Stimulated activated CD4-positive, alpha-beta T cell treated with anti-CD3 and anti-CD28 coated beads, Interleukin-1b, Interleukin-23, amount 100 ng/mL, for 24 hours (primary cell): ENCODE measurements at places on chromosomes 3 and 15.

DNA sequence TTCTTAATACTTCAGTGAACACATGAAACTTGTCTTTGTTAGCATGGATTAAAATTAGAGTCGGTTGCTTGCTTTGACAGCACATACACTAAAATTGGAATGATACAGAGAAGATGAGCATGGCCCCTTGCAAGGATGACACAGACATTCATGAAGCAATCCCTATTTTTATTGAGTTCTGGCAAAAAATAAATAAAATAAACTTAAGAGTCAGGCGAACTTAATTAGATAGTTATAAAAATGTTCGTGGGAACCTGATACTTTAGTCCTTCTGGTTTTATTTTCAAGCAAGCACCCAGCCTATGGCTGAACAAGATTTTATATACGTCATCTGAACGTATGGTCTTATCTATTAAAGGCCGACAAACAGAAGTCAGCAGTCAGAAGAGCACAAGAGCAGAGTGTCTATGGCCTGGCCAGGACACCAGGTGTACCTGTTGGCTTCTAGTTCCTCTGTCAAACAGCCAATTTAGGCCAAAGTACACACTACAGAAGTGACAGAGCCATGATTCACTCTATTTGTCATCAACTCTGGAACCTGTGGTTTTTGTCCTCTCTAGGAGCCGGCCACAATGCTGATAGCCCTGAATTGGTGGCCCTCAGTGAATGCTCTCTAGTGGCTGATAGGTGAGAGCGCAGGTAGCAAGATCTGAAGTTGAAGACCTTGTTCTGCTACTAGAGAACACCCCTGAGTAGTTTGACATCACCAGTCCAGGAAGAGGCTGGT lies 64.3 kb downstream of the LEO1 start:
- DNase-seq: no peak

DNA sequence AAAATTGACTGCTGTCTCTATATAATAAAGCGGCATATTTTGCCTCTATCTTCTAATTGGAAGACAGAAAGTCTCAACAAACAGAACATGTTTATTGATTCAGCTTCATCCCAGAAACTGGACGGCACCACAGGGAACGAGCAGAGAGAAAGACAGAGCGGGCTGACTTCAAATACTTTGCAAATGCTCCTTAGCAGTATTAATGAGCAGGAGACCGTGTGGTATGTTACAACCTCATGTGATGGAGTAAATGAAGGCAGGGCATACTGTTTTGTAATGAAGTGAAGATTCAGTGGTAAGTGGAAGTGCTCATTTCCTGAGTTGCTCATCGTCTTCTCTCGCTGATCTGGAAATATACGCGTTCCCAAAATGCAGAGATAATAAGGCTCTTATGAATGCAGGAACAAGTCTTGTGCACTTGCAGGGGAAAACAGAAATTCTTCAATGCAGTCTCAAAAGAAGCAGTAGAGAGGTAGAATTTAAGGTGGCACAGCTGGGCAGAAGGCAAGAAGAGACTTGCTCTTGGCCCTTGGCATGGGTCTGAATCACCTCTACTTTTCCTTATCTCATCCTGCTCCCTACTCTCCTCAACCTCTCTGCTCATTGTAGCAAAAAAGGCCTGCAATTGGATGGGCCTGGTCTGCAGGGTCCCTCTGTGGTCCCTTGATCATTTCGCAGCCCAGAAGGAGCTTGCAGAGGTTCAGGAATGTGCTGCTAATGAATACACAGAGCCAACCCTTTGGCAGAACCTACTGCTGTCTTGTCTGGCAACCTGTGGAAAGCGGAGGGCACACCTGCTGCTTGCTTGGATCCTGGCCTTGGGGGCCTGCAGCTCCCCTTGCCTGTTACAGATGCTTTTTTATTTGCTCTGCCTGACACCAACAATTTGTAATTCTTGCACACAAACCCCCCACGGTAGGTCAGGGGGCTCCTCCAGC lies 604.9 kb upstream of the CFAP20DC start:
- DNase-seq: no peak

- DNase-seq: no peak
These were observed at the start of gene GXYLT2 for GRCh38 chr3:72887705-72888545. Gene GXYLT2 (plus strand): TSS chr3:72888046. CDS start chr3:72888234, 188 bp downstream.

GRCh38 chr15:92455271-92455670 lies 61.6 kb downstream of the ST8SIA2 start:
- no peak for DNase-seq

DNA sequence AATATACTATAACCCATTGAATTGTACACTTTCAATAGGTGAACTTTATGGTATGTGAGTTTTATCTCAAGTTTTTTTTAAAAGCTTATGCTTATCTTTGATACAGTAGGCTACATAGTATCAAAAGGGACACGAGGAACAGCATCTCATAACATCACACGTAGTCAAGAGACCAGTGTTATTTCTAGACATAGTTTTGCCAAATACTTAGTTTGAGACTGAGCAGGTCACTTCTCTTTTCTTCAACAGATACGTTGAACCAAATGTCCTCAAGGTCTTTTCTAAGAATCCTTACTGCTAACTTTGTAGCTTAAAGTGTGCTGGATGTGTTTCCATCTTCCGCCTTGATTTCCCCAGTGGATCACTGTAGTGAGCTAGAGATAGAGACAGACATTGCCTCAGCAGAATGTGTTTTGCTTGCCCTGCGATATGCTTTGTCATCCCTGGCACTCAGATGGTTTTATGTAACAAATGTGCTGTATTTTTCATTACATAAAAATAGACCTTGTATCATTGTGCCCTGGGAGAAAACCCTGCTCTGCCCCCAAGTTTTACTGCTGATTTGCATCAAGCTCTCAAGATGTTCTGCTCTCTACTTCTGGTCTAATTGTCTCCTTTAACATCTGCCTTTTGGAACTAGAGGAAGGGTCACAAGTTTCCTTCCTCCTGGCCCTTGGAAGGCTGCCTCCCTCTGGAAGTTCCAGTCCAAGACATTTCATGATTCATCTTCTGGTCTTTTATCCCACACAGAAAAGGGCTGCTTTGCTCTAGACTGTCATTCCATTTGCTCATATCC lies 426.4 kb upstream of the RGMA start:
- no peak for DNase-seq

DNA sequence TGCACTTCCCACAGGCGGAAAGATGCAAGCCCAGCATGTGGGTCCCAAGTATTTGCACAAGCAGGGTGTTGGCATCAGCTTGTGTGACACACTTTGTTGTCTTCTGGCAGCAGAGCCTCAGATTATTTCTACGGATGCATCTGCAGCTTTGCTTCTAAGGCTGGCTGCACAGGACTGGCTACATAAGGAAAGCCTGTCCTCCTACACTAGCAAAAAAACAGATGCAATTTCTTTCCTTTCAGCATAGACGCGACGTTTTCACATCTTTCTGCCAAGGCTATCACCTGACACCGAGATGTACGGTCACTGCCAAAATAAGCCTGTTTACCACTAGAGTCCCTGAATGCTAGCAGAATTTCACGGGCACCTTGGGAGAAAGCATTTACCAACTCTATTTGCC lies 13.5 kb downstream of the MRPS11 start:
- no peak for DNase-seq

- no peak for DNase-seq
These were observed 75.9 kb downstream of the MYO9A start for GRCh38 chr15:72042054-72042453.

GRCh38 chr3:133827136-133827535 lies 21.5 kb downstream of the SRPRB start:
- DNase-seq: no peak

DNA sequence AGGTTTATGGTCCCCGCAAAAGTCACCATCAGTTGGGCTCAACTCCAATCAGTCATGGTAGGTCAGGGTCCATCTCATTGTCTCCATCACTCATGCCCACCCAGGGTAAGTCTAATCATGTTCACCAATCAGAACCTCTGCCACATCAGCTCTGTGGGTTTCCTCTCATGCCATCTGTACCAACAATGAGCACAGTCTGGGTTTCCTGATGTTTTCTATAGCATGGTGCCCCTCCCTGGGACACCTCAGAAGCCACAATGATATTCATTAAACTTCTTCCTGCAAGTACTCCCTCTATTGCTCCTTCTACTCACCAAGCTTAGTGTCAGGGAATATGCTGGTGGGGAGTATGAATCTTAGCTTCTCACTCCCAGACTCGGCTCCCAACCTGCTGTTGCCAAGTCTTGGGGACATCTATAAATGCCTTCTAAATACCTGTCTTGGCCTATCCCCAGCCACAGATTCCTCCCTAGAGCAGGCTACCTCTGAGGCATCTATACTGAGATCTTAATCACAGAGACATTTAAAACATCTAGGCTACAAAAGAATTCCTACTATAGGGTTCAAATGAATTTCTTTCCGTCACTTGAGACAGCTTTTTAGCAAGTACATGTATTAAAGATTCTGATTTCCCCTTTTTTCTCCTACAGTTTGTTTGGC lies 5.0 kb upstream of the CCR2 start:
- DNase-seq: no peak

DNA sequence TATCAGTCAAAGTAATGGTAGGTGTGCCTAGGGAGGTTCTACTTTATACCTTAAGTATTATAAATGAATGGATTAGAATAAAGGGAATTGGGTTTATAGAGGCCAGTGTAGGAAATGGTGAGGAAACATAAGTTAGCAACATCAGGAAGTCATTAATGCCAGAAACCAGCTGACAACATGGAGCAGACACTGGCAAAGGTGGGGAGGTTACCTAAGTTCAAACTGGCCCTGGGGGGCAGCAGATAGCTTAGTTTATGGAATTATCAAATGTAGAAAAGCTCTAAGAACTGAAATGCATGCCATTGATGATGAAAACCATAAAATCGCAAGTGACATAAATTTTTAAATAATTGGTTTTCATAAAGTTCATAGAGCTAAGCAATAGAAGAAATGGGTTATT lies 498.6 kb downstream of the NAALADL2 start:
- DNase-seq: no peak

- no peak for DNase-seq
These were observed 21.3 kb upstream of the SEC62 start for GRCh38 chr3:169945313-169945712.

- DNase-seq: no peak
These were observed 6.5 kb upstream of the THBS1 start for GRCh38 chr15:39574427-39574826.

- DNase-seq: no peak
These were observed 14.9 kb upstream of the CRABP1 start for GRCh38 chr15:78325092-78325843.

DNA sequence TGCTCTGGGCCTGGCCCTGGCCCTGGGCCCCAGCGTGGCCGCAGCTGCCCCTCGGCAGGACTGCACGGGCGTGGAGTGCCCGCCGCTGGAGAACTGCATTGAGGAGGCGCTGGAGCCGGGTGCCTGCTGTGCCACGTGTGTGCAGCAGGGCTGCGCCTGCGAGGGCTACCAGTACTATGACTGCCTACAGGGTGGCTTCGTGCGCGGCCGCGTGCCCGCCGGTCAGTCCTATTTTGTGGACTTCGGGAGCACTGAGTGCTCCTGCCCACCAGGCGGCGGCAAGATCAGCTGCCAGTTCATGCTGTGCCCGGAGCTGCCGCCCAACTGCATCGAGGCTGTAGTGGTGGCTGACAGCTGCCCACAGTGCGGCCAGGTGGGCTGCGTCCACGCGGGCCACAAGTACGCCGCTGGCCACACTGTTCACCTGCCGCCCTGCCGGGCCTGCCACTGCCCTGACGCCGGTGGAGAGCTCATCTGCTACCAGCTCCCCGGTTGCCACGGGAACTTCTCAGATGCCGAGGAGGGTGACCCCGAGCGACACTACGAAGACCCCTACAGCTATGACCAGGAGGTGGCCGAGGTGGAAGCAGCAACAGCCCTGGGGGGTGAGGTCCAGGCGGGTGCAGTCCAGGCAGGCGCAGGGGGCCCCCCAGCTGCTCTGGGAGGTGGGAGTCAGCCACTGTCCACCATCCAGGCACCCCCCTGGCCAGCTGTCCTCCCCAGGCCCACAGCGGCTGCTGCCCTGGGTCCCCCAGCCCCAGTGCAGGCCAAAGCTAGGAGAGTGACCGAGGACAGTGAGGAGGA lies 21.7 kb downstream of the FBLN2 start:
- DNase-seq: no peak

DNA sequence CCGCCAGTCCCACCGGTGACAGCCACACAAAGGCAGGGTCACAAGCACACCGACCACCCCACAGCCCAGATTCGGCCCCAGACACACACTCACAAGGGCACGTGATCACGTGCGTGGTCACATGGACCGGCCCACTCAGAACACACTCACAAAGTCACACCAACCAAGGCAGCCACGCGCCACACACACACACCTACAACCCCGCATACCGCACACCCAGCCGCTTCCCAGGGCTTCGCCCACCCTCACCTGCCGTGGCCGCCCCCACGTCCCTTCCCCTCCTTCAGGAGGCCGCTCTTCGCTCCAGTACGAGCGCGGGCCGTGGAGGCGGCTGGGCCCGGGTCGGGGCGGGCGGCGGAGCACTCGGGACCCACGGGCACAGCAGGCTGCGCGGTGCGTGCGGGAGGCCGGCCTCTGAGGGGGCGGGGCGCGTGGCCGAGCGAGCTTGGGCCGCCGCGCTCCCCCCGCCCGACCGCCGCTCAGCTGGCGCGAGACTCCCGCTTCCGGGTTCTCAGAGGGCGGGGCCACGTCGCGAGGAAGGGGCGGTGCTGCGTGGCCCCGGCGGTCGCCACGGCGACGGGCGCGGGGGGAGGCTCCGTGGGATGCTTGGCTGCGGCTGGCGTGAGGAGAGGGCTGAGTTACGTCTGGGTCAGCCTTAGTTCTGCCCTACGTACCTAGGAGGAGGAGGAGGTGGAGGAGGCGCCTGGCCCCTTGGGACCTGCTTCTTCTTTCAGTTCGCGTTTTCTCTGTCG lies at the start of gene SPG21:
TSS of gene SPG21 (minus strand) at position 499 of the 752 bp plus-strand sequence. CDS start 6,345 bp downstream, outside the sequence.
- DNase-seq: peak; percentile 80

DNA sequence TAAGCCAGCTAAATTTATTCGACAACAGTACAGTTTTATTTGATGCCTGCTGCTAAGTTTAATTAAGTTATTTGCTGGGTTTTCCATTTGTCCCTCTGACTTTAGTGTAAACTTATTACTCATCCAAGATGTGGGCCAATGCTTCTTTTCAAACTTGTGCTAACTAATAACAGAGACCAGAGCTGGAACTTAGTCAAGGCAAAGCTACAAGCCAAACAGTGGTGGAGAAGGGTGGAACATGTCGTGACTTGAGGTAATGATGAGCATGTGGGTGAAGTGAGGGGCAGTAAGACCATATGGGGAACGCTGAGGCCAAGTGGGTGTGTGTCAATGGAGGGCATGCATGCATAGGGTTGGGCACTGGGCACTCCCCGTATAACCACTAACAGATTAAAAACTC lies 63.9 kb downstream of the NMD3 start:
- DNase-seq: no peak

DNA sequence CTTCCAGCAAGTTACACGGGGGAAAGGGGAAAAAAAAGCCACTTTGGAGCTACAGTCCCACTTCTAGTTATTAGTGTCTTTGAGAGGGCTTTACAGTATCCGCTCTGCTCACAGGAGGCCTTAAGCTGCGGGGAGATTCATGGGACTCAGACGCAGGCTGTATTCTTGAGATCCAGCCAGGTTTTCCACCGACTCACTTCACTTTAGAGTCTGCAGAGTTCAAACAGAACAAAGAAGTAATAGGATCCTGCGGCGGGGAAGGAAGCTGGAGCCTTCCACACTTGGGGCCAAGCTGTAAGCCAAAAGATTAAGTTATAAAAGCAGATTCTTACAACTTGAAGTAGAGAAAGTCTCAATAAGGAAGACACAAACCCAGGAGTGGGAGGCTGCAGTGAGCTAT lies 60.2 kb upstream of the FAM174B start:
- DNase-seq: no peak
